ENCODE measurements at places on chromosomes 13 and 19. TPM values are rescaled to one million over a fixed set of nuclear protein-coding genes. Genes with fewer than 3 reads are reported as not detected.

DNA sequence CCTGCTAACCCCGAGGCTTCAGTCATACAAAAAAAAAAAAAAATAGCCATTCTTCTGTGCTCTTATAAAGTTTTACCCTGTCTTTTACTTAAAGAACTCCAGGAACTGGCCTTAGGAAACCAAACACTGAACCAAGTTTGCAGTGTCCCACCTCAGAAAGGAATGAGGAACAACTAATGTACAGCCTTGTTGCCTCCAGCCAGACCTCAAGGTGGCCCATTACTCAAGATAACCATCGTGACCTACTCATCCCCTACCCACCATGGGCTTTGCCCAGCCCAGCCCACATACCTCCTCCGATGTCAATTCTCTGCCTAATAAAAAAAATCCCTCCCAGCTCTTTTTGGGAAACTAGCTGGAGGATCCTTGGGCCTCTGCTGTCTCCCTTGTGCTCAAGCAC is 133.2 kb downstream of the STARD13 start:
- no peak for DNase-seq
- H3K36me3 ChIP-seq = no peaks in the 10 kb centered on the region
- H3K27me3 ChIP-seq = peaks cover 2% of the 10 kb centered on the region
- no peaks in the 10 kb centered on the region for H3K4me1 ChIP-seq
- H3K27ac ChIP-seq = no peak overlapping the region
- no peak overlapping the region for H3K4me3 ChIP-seq

DNA sequence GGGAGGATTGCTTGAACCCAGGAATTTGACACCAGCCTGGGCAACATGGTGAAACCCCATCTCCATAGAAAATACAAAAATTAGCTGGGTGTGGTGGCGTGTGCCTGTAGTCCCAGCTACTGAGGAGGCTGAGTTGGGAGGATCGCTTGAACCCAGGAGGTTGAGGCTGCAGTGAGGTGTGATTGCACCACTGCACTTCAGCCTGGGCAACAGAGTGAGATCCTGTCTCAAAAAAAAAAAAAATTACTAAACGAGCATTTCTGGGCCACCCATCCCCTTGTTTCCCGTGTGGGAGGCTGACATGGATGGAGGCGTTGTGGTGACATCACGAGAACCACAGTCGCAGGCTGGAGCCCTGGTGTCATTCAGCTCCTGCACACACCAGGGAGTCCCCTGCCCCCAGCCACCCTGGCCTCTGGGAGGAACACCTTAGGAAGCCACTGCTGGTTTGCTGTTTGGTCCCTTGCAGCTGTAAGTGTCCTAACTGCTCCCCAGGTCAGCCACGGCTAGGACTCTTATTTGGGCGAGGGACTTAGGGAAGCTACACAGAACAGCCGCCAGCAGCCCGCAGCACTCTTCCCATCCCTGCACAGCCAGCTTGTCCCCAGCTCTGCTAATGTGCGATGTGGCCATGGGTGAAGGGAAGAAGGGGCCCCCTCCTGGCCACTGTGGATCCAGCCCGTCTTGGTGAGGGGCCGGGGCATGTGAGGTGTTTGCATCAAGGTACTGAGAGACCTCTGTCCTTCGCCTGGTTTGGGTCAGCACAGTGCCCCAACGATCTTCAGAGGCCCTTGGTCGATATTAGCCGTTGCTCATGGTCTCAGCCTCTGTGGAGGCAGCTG is 12.7 kb downstream of the NKPD1 start:
- H3K4me3 ChIP-seq = no peak overlapping the region
- no peak for DNase-seq
- peaks cover 10% of the 10 kb centered on the region for H3K27me3 ChIP-seq
- H3K27ac ChIP-seq = no peak overlapping the region
- H3K4me1 ChIP-seq = peaks cover 8% of the 10 kb centered on the region

GRCh38 chr13:36362914-36363313 is 16.7 kb upstream of the SPART start:
- no peaks in the 10 kb centered on the region for H3K4me1 ChIP-seq
- no peak for DNase-seq
- H3K27me3 ChIP-seq = peaks cover 5% of the 10 kb centered on the region
- H3K27ac ChIP-seq = no peak overlapping the region
- no peaks in the 10 kb centered on the region for H3K36me3 ChIP-seq

DNA sequence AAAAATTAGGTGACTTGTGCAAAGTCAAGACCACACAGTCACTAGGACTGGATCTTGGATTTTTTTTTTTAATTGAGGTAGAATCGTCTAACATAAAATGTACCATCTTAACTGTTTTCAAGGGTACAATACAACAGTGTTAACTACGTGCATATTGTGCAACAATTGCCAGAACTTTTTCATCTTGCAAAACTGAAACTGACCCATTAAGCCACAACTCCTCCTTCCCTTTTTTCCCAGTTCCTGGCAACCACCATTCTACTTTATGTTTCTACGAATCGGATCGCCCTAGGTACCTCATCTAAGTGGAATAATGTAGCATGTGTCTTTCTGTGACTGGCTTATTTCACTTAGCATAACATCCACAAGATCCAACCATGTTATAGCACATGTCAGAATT is 37.5 kb upstream of the POMP start:
- H3K36me3 ChIP-seq = no peaks in the 10 kb centered on the region
- peaks cover 7% of the 10 kb centered on the region for H3K4me1 ChIP-seq
- H3K4me3 ChIP-seq = no peak overlapping the region
- no peak overlapping the region for H3K27ac ChIP-seq
- H3K27me3 ChIP-seq = peaks cover 1% of the 10 kb centered on the region

DNA sequence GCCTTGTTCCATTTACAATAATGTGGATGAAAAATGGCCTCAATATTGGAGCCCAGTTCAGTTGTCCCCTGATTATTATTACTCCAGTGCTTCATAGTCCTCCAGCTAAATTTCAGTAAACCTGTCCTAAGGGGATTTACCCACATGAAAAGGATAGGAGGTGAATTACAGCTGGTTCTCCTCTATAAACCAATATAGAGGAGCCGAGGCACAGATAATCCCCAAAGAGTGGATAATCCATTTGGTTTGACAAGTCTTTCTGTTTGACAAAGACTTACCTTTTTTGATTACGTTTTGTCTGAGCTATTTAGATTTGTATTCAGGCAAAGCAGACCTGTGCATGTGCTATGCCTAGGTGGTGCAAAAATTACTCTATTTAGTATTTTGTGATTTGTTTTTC is 2.7 kb downstream of the CNMD start:
- peaks cover 24% of the 10 kb centered on the region for H3K27me3 ChIP-seq
- no peaks in the 10 kb centered on the region for H3K36me3 ChIP-seq
- H3K4me1 ChIP-seq = peaks cover 6% of the 10 kb centered on the region
- H3K4me3 ChIP-seq = no peak overlapping the region
- DNase-seq = no peak

GRCh38 chr13:27171244-27171826 is at the start of gene USP12:
USP12 (minus strand) TSS chr13:27171811; CDS start chr13:27171639, 172 bp downstream.
- peaks cover 7% of the 10 kb centered on the region for H3K36me3 ChIP-seq
- peak within 1 kb of the TSS; percentile 99 for H3K27ac ChIP-seq
- H3K27me3 ChIP-seq = no peaks in the 10 kb centered on the region
- peaks cover 68% of the 10 kb centered on the region for H3K4me1 ChIP-seq

GRCh38 chr13:73521985-73522524 is 463.2 kb downstream of the KLF5 start:
- no peaks in the 10 kb centered on the region for H3K4me1 ChIP-seq
- no peaks in the 10 kb centered on the region for H3K36me3 ChIP-seq
- peaks cover 2% of the 10 kb centered on the region for H3K27me3 ChIP-seq
- DNase-seq = no peak
- no peak overlapping the region for H3K4me3 ChIP-seq

- H3K4me3 ChIP-seq = no peak overlapping the region
- H3K27ac ChIP-seq = no peak overlapping the region
- no peak for DNase-seq
- H3K36me3 ChIP-seq = no peaks in the 10 kb centered on the region
- H3K27me3 ChIP-seq = peaks cover 34% of the 10 kb centered on the region
- peaks cover 4% of the 10 kb centered on the region for H3K4me1 ChIP-seq
Measured at GRCh38 chr19:51676566-51677083, 16.5 kb upstream of the SPACA6 start.

DNA sequence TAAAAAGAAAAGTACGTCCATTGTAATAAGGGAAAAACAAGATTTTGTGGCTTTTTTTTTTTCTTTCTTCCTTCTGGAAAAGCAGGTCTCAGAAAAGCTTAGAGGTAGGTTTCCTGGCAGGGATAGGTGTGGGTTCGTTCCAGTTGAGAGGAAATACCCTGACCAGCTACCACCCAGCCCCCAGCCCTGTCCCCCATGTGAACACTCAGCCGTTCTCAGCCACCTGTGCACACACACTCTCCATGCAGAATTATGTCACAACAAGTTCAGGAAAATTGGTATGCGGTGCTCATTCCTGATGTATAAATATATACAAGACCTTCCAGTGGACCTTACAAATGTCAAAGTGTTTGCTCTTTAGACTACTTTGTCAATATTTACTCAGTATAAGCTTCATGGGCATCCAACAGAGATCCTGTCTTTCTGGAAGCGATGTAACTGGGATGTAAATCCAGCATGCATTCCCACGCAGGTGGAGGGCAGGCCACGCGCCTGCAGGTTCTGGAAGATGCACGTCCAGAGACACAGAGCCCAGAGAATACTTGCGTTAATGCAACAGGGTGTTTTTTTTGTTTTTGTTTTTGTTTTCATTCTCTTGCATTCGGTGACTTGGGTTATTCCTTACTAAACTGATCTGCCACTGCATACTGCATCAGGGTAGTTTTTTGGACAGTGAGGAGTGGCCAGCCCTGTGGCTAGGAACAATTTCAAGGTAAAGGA is 68.8 kb downstream of the TSHZ3 start:
- no peaks in the 10 kb centered on the region for H3K4me1 ChIP-seq
- no peak overlapping the region for H3K4me3 ChIP-seq
- no peaks in the 10 kb centered on the region for H3K36me3 ChIP-seq
- H3K27ac ChIP-seq = no peak overlapping the region

KLK10 gene
- not detected for total RNA-seq

ZNF541 gene
- not detected for total RNA-seq

Data from activated B cell treated with CpG ODN at 0.5 μM for 24 hours (primary cell).